Pulmonary artery endothelial cell (primary cell): ENCODE measurements at places on chromosomes 4 and X. TPM values are rescaled to one million over a fixed set of nuclear protein-coding genes. Genes with fewer than 3 reads are reported as not detected.

GRCh38 chr4:130632731-130633604, 1537.0 kb downstream of the C4orf33 start:
- no peak for DNase-seq

GRCh38 chr4:139694522-139695107, 29.0 kb downstream of the MGST2 start:
- DNase-seq = no peak

DNA sequence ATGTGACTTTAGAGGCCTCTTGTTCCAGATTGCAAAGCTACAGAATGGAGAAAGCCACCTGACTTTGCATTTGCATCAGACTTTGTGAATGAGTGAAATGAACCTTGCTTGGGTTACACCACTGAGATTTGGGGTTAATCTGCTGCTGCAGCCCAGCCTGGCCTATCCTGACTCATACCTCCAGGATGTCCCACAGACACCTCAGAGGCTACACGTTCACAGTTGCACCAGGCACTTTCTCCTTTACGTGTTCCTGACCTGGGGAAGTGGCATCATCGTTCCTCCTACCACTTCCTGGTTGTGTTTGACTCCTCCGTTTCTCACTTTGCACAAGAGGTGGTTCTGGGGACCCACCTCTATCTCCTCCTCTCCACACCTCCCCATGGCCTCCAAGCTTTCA, 9.2 kb upstream of the SORCS2 start:
- DNase-seq = no peak

GRCh38 chr4:92120810-92121498, 182.8 kb upstream of the GRID2 start:
- DNase-seq = no peak

GRCh38 chrX:118346258-118347094, 570 bp downstream of the WDR44 start:
- DNase-seq = no peak

DNA sequence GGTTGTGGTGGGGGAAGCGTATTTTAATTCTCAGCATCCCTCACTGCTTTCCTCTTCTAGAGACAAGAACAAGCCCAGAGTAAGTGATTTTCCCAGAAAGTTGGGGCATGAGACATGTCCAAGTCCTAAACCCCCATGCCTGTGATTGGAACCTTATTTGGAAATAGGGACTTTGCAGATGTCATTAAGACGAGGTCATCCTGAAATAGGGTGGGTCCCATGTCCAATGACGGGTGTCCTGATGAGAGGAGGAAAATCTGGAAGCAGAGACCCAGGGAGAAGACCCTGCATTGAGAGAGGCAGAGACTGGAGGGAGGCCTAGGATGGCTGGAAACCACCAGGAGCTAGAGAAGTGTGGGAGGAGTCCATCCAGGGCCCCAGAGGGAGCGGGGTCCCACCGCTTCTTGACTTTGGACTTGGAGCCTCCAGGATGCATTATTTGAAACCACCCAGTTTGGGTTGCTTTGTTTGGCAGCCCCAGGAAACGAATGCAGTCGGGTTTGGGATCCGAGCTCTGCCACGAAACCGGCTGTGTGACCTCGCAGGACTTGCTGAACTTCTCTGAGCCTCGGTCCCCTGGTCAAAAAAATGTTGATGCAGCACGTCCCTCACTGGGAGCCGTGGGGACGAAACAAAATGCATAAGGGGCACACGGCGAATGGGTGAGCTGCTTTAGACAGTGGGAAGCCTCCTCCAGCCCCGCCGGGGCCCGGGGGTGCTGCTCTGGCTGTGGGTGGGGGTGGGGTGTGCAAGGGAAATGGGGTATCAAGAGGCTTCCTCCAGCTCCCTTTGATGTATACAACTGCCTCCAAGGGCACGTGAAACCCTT, 113.9 kb downstream of the CPZ start:
- DNase-seq = no peak

DNA sequence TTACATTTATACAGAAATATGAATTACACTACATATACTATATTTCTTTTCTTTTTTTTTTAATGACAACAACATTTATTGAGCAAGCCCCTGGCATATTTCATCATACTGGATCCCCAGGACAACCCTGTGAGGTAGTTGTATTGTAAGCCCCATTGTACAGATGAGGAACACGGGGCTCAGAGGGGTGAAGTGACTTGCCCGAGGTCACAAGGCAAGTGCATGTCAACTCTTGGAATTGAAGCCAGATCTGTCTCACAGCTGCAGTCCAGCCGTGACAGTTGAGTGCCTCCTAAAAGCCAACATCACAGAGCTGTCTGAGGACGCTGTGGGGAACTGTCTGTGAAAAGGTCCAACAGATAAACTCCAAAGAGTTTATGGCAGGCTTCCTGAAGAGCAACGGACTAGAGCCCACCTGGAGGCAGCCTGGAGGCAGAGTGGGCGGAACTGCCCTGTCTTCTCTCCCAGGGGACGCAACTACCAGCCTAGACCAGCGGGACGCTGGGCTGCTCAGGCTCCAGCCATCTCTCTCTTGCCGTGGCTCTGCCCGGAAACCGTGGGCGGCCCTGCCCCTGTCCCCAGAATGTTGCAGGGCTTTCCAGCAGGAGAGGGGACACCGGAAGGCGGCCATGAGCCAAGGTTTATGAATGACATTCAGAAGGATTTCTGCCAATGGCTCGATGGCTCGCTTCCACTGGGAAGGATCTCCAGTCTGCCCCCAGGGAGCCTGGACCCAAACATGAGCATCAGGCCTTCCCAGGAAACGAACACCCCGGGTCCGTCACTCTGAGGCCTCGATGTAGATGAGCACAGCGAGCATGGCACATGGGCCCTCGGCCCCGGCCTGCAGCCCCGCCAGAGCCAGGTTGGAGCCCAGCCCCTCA, 50.1 kb downstream of the CFAP299 start:
- no peak for DNase-seq

GRCh38 chrX:140163371-140164159, 198.2 kb upstream of the CXorf66 start:
- no peak for DNase-seq

GRCh38 chrX:149198980-149199732, 305.9 kb downstream of the IDS start:
- no peak for DNase-seq

DNA sequence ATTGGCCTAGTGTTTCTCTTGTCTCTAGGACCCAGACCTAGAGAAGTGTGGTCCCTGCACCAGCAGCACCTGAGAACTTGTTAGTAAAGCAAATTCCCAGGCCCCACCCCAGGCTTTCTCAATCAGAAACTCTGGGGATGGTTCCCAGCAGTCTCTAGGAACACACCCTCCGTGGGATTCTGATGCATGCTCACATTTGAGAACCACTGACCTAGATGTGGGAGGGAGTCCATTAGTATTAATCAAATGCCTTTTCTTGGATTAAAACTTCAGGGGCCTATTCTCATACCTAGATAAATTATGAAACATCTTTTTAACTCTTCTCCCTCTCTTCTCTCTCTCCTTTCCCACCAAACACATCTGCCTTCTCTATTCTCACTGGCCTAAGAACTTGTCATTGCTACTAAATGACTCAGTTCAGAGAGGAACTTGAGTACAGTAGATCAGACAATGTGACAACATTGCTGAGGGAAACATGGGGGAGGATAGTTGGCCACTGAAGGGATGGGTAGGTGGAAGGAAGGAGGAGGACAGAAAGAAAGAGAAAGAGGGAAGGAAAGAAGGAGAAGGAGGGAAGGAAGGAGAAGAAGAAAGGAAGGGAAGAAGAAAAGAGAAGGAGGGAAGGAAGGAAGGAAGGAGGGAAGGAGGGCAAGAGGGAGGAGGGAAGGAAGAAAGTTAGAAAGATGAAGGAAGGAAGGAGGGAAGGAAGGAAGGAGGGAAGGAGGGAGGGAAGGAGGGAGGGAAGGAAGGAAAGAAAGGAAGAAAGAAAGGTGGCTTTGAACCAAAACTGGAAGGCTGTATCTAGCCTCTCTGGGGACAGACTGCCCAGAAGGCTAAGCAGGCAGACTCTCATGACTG, 132.7 kb upstream of the MAP3K15 start:
- DNase-seq = no peak

DGAT2L6 gene
- not detected in 2 replicates for total RNA-seq

SPATA4 gene
- total RNA-seq = not detected in 2 replicates

MAGEE2 gene
- not detected in 2 replicates for total RNA-seq

FANCB gene
- 5.1 and 9.5 TPM in 2 replicates for total RNA-seq
